ENCODE measurements at places on chromosomes 5 and 9. TPM values are rescaled to one million over a fixed set of nuclear protein-coding genes. Genes with fewer than 3 reads are reported as not detected.

- peak within 1 kb of the TSS; percentile 94 for H3K4me3 ChIP-seq
- peak; percentile 66 for DNase-seq
- H3K27me3 ChIP-seq, result peaks cover 2% of the 10 kb centered on the region
- H3K36me3 ChIP-seq, result peaks cover 14% of the 10 kb centered on the region
- H3K27ac ChIP-seq, result peak within 1 kb of the TSS; percentile 92
- H3K4me1 ChIP-seq, result peaks cover 58% of the 10 kb centered on the region
Observed at GRCh38 chr5:151157426-151158286, at the start of gene ANXA6. TSS of gene ANXA6 (minus strand) at chr5:151157779. CDS start at chr5:151147901, 9,878 bp downstream.

GRCh38 chr9:86350006-86350760 is 4.0 kb downstream of the TUT7 start:
- H3K36me3 ChIP-seq, result peaks cover 54% of the 10 kb centered on the region
- peak overlapping the region; percentile 60 for H3K4me3 ChIP-seq
- H3K4me1 ChIP-seq, result peaks cover 72% of the 10 kb centered on the region
- no peak overlapping the region for H3K27ac ChIP-seq
- DNase-seq, result no peak

GRCh38 chr5:59328709-59329296 is 564.7 kb downstream of the PDE4D start:
- no peak overlapping the region for H3K4me3 ChIP-seq
- no peaks in the 10 kb centered on the region for H3K36me3 ChIP-seq
- no peaks in the 10 kb centered on the region for H3K4me1 ChIP-seq
- no peak overlapping the region for H3K27ac ChIP-seq
- peaks cover 15% of the 10 kb centered on the region for H3K27me3 ChIP-seq
- DNase-seq, result no peak

The GNA14 gene
- total RNA-seq, result not detected

DNA sequence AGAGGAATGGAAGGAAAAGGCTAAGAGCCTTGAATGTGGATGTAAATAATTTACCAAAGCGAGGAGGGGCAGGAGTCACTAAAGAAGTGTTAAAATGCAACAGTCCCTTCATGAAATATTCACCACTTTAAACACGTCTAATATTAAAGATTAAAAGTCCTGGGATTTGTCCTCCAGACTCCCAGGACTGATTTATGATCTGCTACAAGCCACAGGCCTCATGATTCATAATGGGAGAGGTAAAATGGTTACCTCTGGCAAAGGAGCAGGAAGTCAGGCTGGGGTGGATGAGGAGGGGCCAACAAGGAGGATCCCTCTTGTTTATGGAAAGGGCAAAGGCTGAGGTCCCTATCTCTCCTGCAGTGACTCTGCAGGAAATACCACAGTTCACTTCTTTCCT is 292.4 kb downstream of the TRIM32 start:
- no peaks in the 10 kb centered on the region for H3K36me3 ChIP-seq
- DNase-seq, result no peak
- no peaks in the 10 kb centered on the region for H3K4me1 ChIP-seq

DNA sequence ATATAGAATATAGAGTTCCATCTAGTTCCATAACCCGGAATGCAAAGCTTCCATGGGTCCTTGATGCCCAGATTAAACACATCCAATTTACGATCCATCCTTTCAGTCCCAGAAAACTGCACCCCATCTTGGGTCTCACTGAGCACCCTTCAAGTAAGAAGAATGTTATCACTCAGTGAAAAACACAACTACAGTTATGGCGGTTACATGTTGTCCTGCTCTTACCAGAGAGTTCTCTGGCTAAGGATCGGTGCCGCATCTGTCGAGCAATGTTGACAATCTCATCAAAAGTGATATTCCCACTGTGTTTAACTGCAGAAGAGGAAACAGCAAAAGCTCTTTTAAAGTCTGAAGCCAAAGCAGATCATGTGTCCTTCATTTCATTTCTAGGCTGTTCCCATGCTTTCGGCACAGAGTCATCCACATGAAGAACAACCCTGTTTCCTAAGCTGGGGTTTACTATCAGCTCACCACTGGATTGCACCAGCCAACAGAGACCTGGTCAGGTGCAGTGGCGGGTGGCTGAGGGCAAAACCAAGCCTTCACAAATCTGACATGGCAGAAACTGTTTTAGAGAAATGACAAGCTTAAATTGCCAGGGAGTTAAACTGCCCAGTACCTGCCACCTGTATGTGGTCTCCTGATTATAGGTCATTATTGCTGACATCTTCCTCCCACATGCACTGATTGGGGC is 2.9 kb downstream of the RPL12 start:
- peak overlapping the region; percentile 92 for H3K4me3 ChIP-seq
- no peaks in the 10 kb centered on the region for H3K27me3 ChIP-seq
- peaks cover 73% of the 10 kb centered on the region for H3K36me3 ChIP-seq

DNA sequence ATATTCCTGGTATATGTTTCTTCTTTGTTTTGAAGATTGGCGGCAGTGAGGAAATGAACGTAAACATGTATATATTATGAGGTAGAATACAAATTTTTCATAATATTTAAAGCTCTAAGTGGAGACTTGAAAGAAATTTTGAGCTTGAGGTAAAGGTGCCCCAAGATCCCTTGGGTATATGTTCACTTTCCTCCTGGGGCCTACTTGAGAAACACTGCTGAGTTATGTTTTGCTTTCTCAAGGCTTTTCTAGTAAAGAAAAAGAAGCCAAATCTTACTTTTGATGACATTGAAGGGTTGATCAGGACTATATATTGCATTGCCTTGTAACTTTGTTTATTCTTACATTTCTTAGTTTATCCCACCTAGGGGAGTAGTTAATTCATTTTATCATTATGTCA is 30.7 kb downstream of the AP3S1 start:
- no peak for DNase-seq
- H3K27ac ChIP-seq, result no peak overlapping the region
- H3K36me3 ChIP-seq, result peaks cover 13% of the 10 kb centered on the region
- H3K4me1 ChIP-seq, result no peaks in the 10 kb centered on the region
- no peak overlapping the region for H3K4me3 ChIP-seq

DNA sequence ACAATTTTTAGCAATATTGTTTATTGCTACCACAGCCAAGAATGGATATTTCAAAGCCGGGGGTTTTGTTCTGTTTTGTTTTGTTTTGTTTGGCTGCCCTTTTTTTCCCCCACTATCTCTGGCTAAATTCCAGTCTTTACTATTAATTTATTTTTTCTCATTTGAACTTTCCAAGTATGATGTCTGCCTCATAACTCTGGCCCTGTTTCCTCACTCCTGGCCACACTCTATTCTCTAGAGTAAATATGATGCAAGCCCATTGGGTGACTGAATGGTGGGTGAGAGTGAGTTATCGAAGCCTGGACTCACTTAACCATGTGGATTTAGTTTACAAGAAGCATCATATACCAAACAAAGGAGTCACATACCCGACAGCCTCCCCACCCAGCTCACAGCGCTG is 41.9 kb downstream of the WDR36 start:
- H3K27ac ChIP-seq, result no peak overlapping the region
- no peak for DNase-seq
- peaks cover 16% of the 10 kb centered on the region for H3K4me1 ChIP-seq
- no peak overlapping the region for H3K4me3 ChIP-seq

The PCDHB12 gene
- not detected for total RNA-seq

The ALDH1A1 gene
- not detected for total RNA-seq

- peak within 1 kb of the TSS; percentile 91 for H3K4me3 ChIP-seq
- peaks cover 5% of the 10 kb centered on the region for H3K27me3 ChIP-seq
- peaks cover 17% of the 10 kb centered on the region for H3K36me3 ChIP-seq
Observed at GRCh38 chr9:69759421-69760277, at the start of gene PTAR1. TSS of gene PTAR1 (minus strand) at chr9:69760011. CDS start at chr9:69759938, 73 bp downstream.

DNA sequence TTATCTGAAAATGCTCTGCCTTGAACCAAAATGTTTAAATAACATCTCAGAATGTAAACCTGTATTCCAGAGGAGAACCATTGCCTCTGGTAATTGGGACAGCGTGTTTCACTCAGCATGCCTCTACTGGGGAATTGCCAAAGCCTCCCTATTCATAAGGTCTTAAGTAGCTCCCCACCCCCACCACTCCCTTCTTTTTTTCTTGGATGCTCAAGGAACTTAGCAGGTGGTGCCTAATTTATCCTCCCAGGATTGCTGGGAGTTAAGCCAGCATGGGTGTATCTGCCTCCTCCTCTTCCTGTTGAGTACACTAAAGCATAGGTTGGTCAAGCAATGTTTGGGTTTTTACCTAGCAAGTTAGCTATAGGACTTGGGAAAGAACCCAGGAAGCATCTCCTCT is 220.2 kb downstream of the DMAC1 start:
- H3K27ac ChIP-seq, result no peak overlapping the region
- H3K4me1 ChIP-seq, result no peaks in the 10 kb centered on the region
- peaks cover 13% of the 10 kb centered on the region for H3K27me3 ChIP-seq

- no peaks in the 10 kb centered on the region for H3K4me1 ChIP-seq
- no peaks in the 10 kb centered on the region for H3K36me3 ChIP-seq
- H3K4me3 ChIP-seq, result no peak overlapping the region
- DNase-seq, result no peak
- H3K27me3 ChIP-seq, result no peaks in the 10 kb centered on the region
- no peak overlapping the region for H3K27ac ChIP-seq
Observed at GRCh38 chr5:38060354-38060753, 198.0 kb upstream of the EGFLAM start.

DNA sequence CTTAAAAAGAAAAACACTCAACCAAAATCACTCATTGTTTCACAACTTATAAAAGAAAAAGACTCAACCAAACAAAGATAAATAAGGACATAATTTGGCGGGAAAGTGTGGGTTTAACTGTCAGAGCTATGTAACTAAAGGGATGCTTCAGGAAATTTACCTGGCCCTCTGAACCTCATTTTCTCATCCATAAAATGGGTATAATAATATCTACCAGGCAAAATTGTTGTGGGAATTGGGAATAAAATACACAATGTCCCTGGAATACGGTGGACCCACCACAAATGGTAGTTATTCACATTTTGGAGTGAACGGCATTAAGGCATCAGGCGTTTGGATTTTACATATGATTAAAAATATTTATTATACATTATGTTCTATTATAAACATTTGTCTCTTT is 228.5 kb upstream of the ANKRD55 start:
- no peak for DNase-seq
- no peaks in the 10 kb centered on the region for H3K36me3 ChIP-seq
- no peak overlapping the region for H3K4me3 ChIP-seq
- no peaks in the 10 kb centered on the region for H3K27me3 ChIP-seq
- H3K27ac ChIP-seq, result no peak overlapping the region

DNA sequence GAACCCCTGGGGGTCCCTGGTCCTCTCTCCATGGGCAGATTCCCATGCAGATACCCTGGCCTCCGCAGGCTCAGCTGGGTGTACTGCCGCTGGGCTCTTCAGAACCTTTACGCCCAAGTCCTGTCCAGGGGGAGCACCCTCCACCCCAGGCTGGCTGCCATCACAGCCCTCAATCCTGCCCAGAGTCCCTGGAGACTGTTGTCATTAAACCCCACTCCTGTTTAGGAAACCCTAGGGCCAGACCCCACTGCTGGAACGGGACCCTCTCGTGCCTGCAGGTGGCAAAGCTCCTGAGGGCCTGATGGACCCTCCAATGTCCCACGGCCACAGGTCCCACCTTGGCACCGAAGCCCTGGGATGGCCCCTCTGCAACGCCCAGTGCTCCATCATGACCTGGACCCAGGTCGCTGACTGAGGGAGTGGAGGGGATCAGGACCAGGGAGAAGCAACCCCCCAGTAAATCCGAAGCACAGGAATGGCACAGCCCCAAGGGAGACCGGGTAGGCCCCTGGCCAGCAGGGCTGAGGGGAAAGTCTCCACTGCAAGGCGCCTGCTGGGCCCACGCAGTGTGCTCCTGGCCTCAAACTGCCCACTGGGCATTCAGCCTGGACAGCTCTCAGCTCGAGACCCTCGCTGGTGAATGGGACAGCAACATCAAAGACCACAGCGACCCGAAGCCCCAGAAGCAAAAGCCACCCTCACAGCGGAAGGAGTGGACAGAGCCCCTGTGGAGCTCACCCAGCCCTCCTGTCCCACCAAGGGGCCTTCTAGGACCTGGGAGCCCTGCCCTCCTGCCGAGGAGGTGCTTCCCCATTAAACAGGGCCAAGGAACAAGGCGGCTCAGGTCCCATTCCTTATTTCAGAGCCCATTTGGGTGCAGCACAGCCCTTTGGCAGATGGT is 8.3 kb downstream of the ZDHHC11B start:
- H3K36me3 ChIP-seq, result no peaks in the 10 kb centered on the region
- H3K27ac ChIP-seq, result no peak overlapping the region
- H3K27me3 ChIP-seq, result peaks cover 2% of the 10 kb centered on the region

DNA sequence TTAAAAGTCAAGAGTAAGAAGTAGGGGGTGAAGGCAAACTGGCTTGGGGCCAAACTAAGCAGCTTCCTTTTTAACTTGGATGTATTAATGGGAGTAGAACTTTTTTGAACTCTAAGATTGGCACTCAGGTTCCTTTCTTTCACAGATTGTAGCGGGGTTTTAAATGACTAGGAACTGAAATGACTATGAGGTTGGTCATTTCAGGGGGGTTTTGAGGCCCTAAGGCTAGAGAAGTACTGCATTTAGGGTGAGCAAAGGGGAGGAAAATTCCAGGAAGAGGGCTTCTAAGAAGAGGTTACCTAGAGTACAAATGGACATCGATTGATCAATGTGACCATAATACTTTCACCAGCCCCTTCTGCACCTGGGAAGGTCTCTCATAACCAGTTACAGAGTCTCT is 381.8 kb downstream of the MLLT3 start:
- H3K4me3 ChIP-seq, result no peak overlapping the region
- H3K4me1 ChIP-seq, result peaks cover 67% of the 10 kb centered on the region
- no peak overlapping the region for H3K27ac ChIP-seq

The IL9 gene
- 2.0 TPM for total RNA-seq

GRCh38 chr9:7894231-7894630 is 94.7 kb upstream of the DMAC1 start:
- H3K36me3 ChIP-seq, result no peaks in the 10 kb centered on the region
- no peak overlapping the region for H3K27ac ChIP-seq
- H3K27me3 ChIP-seq, result peaks cover under 1% of the 10 kb centered on the region
- H3K4me1 ChIP-seq, result no peaks in the 10 kb centered on the region
- no peak for DNase-seq
- no peak overlapping the region for H3K4me3 ChIP-seq

- no peaks in the 10 kb centered on the region for H3K27me3 ChIP-seq
- H3K36me3 ChIP-seq, result no peaks in the 10 kb centered on the region
- no peaks in the 10 kb centered on the region for H3K4me1 ChIP-seq
- no peak overlapping the region for H3K27ac ChIP-seq
Observed at GRCh38 chr5:3179220-3179619, 416.4 kb upstream of the IRX1 start.

The FOXI1 gene
- not detected for total RNA-seq

- DNase-seq, result no peak
- peaks cover 29% of the 10 kb centered on the region for H3K27me3 ChIP-seq
- no peaks in the 10 kb centered on the region for H3K36me3 ChIP-seq
- no peak overlapping the region for H3K4me3 ChIP-seq
Observed at GRCh38 chr5:42894057-42894456, 82.4 kb upstream of the SELENOP start.

Data from activated T-helper 1 cell treated with anti-CD3 and anti-CD28 coated beads, Interleukin-12 subunit alpha, Interleukin-12 subunit beta, Interleukin-2, Interleukin-4 antibody, amounts not matched to agents 30 ng/mL and 10 ng/mL and 1 ng/mL, durations not matched to agents 14 hours and 24 hours and 36 hours (primary cell).